ENCODE measurements at places on chromosomes 3 and 15.

GRCh38 chr15:93348711-93349545 is 259.9 kb upstream of the RGMA start:
- DNase-seq, result no peak

DNA sequence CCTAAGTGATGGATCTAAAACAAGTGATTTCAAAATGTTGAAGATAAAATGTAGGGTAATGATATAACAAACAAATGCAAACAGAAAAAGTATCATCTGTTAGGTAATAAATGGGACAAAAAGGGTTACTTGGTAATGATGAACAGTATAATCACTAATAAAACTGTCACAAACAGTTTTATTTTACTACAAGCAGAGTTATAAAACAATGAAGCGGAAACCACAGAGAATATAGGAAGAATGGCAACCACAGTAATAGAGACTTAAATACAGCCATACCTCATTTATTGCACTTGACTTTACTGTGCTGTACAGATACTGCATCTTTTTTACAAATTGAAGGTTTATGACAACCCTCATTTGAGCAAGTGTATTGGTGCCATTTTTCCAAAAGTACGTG is 52.8 kb downstream of the HERC1 start:
- DNase-seq, result no peak

DNA sequence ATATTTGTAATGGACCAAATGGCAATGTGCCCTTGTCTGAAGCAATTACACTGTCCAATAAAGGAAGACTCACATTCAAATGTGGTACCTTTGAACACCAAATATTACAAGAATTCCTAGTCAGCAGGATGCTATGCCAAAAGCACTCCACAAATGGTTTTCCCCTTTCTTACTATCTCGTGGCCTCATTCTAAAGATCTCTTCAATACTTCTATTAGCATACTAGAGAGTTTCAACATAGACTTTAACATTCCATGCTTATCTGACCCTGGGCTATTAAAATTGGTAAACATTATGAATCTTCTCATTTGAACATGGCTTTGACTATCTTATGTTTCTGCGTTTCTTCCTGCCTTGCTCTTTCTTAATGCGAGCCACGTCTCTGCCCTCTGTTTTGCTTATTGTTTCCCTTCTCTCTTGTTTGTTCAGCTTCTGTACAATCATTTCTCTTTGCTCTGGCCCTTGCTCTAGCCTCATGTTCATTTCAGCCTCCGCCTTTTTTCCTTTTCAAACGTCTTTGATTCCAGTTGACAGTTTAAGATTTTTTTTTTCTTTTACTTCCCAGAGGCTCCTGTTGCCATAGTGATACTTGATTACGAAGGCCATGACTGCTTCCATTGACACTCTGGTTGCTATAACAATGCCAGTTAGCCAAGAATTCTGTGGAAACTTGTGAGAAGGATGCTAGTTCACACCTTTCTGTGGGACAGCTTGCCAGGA is 49.5 kb upstream of the SLC9A9 start:
- DNase-seq, result no peak

DNA sequence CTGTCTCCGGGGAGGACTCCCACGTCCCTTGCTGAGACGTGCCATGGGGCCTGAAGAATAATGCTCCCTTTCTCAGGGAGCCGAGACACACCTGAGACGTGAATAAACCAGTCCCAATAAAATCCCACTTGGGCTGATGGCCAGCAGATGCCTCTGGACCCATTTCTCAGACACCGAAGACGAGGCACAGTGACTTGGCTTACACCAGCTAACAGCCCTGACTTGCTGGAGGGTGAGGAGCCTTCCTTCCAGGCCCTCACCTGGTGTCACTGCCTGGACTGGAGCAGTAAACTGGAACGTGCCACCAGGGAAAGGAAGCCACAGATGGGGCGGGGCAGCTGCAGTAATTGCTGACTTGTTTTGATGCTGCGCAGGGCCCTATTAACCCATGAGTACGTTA is 189.7 kb downstream of the PDZRN3 start:
- no peak for DNase-seq

- DNase-seq, result no peak
Measured at GRCh38 chr3:105033081-105033480, 333.6 kb upstream of the ALCAM start.

DNA sequence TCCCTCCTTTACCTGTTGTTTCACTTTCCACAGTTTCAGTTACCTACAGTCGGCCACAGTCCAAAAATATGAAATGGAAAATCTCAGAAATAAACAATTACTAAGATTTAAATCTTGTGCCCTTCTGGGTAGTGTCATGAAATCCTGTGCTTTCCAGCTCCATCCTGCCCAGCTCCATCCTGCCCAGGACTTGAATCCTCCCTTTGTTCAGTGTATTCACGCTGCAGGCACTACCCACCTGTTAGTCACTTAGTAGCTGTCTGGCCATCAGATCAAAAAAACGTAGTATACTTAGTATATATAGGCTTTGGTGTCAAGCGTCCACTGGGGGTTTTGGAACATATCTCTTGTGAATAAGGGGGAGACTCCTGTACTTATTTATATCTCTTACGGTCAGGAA is 329.0 kb upstream of the SEMA6D start:
- no peak for DNase-seq

DNA sequence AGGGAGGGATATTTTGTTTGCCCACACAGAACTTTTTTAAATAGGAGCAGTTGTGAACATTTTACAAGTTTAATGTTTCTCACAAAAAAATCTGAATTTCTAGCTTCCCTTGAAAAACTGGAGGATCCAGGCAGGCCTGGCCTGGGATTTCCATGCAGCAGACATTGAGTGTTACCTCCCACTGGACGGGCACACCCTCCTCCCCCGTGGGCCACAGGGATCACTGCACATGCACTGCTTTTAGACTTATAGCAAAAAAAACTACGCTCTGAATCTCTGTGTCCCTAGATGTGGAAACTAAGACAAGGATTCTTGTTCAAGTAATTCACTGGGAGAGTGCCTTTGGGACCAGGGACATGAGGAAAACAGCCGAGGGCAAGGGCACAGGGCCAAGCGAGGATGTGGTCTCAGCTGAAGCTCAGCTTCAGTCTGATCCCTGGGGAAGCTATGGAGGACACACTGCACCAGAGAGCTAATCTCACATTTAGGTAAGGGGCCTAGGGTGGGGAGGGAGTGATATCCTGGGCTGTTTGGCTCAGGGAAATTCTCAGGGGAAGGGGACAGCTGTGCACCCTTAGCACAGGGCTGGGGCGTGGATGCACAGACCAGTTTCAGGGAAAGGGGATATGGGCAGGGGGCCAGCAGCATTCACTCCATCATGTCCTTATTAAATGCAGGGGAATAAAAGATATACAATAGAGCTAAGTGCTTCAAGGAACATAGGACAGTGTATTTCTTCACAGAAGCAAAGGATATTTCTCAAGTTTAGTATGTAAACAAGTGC is 46.0 kb downstream of the FSIP1 start:
- DNase-seq, result no peak

DNA sequence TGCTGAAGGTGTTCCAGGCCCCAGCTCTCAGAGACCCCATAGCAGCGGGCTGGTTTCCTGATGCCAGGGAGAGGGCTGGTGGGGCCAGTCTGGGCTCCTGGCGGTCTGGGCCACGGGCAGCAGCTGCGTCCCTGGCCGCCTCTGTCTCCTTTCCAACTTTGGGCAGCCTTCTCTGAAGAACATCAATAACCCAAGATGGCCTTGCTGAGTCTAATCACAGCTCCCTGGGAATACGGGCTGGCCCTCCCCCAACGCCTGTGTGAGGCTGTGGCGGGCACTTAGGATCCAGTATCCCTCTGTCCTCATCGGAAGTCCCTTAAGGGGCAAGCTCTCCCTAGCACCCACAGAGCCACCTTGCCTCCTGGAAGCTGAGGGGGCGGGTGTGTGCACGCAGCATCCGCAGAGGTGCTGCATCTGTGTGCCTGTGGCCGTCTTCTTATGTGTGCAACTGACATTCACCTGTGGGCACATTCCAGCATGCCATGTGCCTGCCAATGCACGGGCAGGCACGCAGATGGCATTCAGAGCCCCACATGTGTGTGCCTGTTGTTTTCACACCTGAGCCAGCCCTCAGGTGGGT is 2.1 kb downstream of the ATP2B2 start:
- DNase-seq, result no peak

DNA sequence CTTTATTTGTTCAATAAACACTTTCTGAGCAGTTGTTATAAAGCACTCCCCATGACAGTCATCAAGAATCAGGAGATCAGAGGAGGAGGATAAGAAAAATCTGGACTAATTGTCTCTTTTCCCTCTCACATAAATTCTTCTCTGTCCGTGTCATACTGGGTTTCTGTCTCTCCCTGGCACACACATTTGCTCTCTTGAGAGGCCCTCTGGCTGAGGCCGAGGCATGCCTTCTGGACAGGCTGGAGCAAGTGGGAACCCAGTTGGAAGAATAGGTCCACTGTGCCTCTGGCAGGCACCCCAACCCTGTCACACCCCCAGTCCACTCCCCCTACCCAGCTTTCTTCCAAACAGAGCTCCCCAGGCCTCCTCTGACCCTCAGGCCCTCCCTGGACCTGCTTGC is 315.8 kb downstream of the UACA start:
- no peak for DNase-seq

DNA sequence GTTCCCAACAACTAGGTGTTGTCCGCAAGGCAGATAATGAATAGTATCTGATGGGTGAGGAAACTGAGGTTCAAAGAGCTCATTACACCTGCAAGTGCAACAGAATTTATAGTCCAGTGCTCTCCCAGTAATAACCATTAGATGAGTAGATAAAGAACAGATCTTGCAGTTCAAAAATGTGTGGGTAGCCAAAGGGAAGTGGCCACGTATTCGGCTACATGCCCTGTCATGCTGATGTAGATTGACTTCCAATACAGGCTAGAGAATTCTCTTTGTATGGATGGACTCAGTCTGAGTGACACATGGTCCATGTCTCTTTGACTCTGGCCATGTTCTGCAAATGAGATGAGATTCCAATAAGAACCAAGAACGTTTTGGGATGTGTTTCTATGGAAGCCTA is 187.9 kb upstream of the LPP start:
- DNase-seq, result no peak

GRCh38 chr3:189577050-189577951 is 53.9 kb upstream of the TP63 start:
- DNase-seq, result no peak

GRCh38 chr3:42814914-42815507 is 5.8 kb downstream of the ACKR2 start:
- DNase-seq, result no peak

GRCh38 chr3:184812662-184813042 is 686 bp downstream of the VPS8 start:
- DNase-seq, result peak; percentile 3

- DNase-seq, result no peak
Measured at GRCh38 chr3:149810846-149811245, 2.2 kb upstream of the RNF13 start.

GRCh38 chr15:65055201-65055870 is 10.1 kb downstream of the SLC51B start:
- DNase-seq, result no peak

GRCh38 chr15:87986776-87987175 is 269.8 kb downstream of the NTRK3 start:
- no peak for DNase-seq

DNA sequence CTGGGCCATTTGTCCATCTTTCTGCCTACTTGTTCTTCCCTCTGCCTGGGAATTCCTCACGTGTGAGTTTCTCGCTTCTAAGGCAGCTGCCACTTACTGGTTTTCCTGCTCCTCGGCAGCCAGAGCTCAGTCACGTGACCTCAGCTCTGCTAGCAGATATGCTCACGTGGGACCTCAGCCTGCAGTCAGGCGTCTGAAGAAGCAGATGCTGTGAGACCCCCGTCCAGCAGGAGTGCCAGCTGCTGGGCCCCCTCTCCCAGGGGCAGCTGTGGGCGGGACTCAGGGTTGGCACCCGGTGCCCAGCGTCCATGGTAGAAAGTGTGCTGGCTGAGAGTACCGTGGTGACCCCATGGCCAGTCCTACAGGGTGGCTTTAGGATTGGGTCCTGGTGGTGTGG is 161.3 kb upstream of the TLE3 start:
- peak; percentile 14 for DNase-seq

DNA sequence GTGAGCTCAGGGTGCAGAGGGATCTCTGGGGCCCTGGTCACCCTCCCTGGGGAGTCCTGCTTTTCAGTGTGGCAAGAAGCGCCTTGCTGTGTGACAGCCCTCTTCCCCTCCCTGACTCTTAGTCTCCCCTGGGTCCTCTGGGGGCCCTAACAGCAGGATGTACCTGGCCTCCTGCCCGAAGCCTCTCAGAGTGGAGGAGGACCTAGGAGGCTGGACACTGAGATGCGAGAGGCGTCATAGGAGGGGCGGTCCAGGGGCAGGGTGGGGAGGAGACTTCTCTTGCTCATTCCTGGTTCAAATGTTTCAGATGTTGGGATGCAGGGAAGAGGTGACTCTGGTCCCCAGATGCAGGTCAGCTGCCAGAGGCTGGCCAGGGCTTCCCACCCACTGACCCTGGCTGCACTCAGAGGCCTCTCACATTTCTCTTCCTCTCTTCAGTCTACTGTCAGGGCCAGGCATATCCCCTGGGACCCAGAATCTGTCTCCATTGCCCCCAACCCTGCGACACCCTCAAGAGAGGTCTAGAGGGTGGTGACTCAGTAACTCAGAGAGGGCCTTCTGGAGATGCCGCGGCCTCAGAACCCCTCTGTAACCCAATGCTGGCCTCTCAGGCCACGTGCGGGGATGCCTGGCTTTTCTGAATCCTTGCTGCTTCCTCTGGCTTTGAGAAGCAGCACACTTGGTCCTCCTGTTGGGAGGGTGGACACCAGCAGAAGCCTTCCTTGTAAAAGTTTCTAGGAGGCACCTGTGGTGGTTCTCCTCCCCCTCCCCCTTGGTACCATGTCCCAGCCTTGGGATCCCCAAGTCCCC is 25.9 kb downstream of the SNX33 start:
- DNase-seq, result no peak

DNA sequence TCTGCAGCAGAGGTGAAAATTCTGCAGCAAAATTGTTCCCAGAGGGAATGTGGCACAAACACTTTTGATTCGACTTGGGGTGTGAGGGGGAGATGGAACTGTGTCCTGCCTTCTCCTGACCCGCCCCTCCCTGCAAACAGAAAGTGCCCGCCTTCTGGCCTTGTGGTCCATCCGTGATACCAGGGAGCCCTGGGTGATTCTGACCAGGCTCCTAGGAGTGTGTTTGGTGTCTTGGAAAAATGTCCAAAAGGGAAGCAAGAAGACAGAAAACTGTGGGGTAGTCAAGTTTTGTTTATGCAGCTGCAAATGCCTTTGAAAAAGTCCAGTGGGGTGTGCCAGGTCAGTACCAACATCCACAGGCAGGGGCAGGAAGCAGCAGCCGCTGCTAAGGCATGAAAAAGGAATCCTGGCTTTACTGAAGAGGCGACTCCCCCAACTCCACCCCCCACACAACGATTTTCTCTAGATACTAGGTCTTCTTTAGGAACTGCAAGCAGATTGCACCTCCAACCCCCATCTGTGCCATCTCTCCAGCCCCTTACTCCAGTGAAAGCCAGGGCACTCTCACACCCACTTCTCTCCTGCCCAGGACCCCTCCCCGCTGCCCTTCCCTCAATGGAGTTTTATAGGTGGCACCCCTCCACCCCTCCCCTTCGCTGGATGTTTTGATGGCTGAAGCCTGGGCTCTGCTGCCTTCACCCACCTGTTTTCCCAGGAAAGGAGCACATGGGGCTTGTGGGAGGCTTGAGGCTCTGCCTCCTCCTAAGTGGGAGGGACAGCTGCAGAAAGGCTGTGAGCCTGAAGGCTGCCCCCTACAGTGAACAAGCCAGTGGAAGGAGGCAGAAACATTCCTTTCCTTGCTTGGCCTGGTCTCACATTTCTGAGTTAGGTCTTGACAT is 82.4 kb upstream of the HERC1 start:
- no peak for DNase-seq
